ENCODE measurements at places on chromosomes 6 and 20.

DNA sequence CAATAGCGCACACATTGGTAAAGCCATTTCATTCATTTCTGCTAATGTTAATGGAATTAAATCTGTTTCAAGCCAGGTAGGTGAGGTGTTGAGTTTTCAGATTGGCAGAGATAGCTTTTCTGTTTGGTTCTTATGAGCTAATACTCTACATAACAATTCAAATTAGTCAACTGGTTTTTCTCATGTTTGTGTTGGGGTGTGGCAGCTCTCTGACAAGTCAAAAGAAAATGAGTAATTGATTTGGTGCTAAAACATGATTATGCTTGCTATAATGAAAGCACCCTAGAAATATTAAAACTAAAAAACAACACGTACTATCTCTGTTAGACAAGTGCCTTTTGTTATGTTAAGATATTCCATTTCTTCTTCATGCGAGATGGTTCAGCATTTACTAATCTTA is 13.6 kb downstream of the PPP1R14C start:
- DNase-seq, result no peak

- no peak for DNase-seq
These were observed 33.4 kb upstream of the SLC22A1 start for GRCh38 chr6:160088069-160088783.

DNA sequence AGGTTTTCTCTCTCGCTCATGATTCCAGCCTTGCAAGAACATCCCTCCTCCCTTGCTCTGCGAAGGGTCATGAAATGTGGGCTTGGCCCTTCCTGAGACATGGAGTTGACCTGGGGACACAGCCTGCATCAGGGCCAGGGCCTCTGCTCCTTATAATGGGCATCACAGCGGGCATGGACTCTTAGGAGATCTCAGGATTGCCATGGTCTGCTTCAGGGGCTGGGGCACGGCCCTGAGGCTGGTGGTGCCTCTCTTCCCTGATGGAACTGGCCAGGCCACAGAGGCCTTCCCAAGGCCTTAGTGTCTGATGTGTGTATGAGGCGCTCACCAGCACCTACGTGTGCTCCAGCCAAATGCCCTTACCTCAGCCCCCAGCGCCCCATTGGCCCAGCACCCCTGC is 23.9 kb downstream of the ENTPD6 start:
- DNase-seq, result no peak

DNA sequence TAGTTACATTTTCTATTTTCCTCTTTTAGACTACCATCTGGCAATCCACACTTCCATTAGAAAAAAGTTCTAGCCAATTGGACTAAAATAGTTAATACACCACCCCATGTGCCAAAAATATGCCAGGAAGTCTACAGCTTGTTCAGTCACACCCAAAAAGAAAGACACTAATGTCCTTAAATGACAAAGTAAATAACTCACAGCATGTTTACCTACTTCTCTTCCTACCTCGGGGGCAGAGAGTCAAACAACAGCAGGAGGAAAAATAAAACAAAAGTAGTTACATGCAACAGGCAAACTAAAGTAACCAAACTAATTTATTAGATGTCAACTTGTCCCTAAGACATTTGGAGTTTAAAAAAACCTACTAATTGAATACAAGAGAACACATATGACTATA is 57.0 kb downstream of the UBE3D start:
- no peak for DNase-seq

- no peak for DNase-seq
These were observed 214.0 kb upstream of the EXOC2 start for GRCh38 chr6:906920-907319.

DNA sequence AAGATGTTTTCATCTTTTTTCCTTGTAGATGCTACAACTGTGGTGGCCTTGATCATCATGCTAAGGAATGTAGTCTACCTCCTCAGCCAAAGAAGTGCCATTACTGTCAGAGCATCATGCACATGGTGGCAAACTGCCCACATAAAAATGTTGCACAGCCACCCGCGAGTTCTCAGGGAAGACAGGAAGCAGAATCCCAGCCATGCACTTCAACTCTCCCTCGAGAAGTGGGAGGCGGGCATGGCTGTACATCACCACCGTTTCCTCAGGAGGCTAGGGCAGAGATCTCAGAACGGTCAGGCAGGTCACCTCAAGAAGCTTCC is 101.5 kb downstream of the POPDC3 start:
- DNase-seq, result no peak

DNA sequence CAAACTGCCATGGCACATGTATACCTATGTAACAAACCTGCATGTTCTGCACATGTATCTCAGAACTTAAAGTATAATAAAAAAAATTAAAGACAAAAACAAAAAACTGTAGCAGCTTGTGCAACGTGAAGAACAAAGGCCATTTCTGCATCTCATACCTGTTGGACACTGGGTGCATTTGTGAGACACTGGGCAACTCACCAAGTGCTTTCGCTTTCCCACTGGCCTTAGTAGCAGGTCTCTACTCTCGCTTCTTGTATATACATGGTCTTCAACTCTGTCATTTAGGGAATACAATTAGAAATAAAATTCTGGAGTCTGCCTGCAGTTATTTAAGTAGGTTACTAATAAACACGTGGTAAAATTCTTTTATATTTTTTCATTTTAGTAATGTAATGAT is 423.8 kb downstream of the CBLN4 start:
- no peak for DNase-seq

DNA sequence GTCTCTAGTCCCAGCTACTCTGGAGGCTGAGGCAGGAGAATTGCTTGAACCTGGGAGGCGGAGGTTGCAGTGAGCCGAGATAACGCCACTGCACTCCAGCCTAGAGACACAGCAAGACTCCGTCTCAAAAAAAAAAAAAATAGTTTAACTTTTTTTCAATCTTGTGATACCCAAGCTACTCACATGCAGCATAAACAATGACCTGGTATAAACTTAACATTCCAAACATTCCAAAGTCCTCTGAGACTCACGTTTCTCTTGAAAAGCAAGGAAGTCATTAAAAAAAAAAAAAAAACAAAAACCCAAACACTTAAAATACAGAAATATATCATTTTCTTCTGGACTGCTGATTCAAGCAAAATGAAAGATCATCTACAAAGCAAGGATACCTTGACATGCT is 14.3 kb downstream of the CRNKL1 start:
- no peak for DNase-seq

DNA sequence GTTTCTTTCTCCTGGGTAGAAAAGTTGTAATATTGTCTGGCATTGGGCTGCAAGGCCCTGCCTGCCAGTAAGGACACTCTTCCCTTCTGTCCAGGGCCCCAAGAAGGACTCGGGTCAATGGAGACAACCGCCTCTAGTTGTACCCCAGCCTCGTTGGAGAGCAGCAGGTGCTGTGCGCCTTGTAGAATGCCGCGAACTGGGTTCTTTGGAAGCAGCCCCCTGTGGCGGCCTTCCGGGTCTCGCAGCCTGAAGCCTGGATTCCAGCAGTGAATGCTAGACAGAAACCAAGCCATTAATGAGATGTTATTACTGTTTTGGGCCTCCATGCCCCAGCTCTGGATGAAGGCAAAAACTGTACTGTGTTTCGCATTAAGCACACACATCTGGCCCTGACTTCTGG is 37.0 kb downstream of the PLCG1 start:
- no peak for DNase-seq

DNA sequence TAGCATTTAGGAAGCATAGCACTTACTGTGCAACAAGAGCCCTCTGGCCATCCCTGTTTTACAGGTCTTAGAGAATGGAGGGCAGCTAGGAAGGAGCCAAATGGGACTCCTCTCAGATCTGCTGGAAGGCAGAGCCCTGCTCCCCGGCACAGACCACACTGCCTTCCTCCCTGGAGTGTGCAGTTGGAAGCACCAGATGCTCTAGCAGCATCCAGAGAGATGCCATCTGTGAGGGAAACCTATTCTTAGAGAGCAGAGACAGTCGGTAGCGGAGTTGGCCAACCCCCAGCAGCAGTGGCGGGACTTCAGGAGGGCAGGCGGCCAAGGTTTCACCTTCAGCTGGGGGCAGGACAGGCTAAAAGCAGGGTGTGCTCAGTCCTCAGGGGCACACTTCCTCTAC is 16.7 kb upstream of the E2F1 start:
- DNase-seq, result no peak

Data from activated naive CD4-positive, alpha-beta T cell treated with Interleukin-2 at 50 U/mL for 16 hours (primary cell).